Mucosa of gallbladder (tissue), 1 donor: ENCODE measurements at places on chromosomes 2 and 18. TPM values are rescaled to one million over a fixed set of nuclear protein-coding genes. Genes with fewer than 3 reads are reported as not detected.

Gene REG3A
- total RNA-seq, result 2.9 TPM

Gene CD28
- total RNA-seq, result 1.6 TPM

Gene ITPRIPL1
- 1.5 TPM for total RNA-seq

Gene NYAP2
- total RNA-seq, result 0.06 TPM

Gene RAB27B
- total RNA-seq, result 16.6 TPM

Gene DLX2
- total RNA-seq, result 0.14 TPM

Gene ALPI
- total RNA-seq, result 1.0 TPM

Gene ANKRD30B
- not detected for total RNA-seq

Gene GMCL1
- 29.0 TPM for total RNA-seq

Gene CASP10
- 18.9 TPM for total RNA-seq

Gene SPRED2
- total RNA-seq, result 34.7 TPM

Gene ALPP
- total RNA-seq, result not detected

Gene CFAP221
- total RNA-seq, result 5.4 TPM

Gene PLCL1
- 4.4 TPM for total RNA-seq
